ENCODE measurements at places on chromosomes 2 and 18.

DNA sequence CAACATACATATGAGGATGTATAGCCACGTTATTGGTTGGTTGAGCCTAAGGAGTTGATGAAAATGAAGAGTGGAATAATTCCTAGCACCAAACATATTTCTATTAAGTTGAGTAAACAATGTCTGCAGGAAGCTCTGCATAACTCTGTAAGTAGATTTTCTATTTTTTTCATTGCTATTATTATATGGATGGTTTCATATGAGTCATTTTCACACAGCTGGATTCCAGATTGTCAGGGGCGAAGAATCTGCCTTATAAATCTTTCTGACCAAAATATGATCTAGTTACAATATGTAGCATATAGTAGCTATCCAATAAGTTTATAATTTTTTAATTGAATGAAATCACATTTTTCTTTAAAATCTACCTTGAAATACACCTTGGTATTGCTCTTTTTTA lies 468.0 kb upstream of the PKDCC start:
- no peak for DNase-seq

GRCh38 chr2:240513549-240514287 lies 44.1 kb downstream of the ANKMY1 start:
- DNase-seq: peak; percentile 51

- DNase-seq: no peak
Measured at GRCh38 chr2:44324971-44325426, 36.3 kb downstream of the PREPL start.

DNA sequence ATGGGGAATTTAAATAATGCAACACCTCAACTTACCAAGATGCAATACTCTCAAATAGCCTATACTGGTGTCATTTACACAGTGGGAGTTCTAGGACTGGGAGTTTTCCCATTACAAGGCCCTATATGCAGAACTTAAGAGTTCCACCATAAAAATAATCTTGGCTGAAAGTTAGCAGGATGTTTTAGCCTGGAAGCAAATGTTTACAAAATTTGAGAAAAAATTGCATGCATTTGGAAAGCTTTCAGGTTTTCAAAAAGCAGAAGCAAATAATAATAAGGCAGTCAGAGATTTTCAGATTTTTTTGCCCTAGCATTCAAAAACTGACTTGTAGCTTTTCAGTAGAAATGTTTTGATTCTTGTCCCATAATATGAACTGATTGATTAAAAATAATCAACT lies 397.3 kb downstream of the ARHGAP15 start:
- DNase-seq: no peak

DNA sequence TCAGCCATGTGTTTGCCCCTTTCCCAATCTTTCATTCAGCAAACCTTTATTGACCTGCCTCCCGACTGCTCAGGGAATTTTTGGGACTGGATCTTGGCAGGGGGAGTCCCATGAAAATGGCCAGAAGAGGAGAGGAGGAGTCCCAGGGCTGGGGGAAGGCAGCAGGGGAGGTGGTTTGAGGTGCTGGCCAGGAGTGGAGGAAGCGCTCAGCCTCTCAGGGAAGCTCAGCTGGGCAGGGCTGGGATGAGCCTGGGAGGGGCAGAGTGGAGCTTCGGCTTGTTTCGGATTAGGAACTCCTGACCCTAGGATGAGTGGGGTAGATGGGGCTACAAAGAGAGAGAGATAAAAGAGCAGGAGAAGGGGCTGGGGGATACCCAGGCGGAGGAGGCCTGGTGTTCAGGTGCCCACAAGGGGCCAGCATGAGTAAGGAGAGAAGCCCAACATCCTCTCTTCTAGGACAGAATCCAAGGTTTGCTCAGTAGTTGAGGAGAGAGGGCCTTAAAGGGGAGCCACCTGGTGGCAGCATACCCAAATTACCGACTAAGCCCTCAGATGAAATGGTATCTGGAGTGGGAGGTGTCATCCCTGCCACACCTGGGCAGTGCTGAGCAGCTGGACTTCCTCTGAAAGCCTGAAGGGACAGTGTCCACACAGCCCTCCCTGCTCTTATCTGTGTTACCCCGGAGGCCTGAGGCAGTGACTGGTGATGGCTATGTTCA lies 91.1 kb downstream of the INHBB start:
- DNase-seq: peak; percentile 37

- DNase-seq: no peak
Measured at GRCh38 chr2:96239745-96240264, 26.0 kb downstream of the TMEM127 start.

DNA sequence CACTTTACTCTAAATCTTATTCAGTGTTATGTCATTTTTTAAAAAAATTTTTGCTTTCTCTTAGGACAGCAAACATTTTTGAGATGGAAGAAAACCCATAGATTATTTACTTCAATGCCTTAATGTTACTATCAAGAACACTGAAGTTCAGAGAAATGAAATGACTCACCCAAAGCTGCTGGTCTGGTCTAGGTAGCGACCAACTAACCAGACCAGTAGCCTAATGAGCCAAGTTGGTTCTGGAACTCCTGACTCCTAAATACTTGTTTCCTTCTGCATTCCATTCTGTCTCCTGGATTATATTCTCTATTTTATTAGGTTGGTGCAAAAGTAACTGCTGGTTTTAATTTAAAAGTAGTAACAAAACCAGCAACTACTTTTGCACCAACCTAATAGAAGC lies 35.4 kb downstream of the SLC8A1 start:
- no peak for DNase-seq

DNA sequence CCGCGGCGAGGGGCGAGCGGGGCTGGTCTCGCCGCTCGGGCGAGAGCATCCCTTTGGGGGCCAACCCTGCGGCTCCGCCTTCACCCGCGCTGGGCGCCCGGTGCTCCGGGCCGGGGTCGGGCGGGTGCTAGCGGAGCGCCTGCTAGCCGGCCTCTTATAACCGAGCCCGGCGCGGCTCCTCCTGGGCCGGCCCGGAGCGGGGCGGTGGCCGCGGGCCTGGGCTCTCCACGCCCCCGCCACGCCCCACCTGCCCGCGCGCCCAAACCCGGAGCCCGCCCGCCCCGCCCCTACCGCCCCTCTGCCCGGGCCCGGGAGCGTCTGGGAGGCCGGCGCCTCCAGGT lies at the start of gene FOXI3:
TSS of gene FOXI3 (minus strand) at position 129 of the 341 bp plus-strand sequence. CDS start 158 bp downstream, outside the sequence.
- DNase-seq: no peak

DNA sequence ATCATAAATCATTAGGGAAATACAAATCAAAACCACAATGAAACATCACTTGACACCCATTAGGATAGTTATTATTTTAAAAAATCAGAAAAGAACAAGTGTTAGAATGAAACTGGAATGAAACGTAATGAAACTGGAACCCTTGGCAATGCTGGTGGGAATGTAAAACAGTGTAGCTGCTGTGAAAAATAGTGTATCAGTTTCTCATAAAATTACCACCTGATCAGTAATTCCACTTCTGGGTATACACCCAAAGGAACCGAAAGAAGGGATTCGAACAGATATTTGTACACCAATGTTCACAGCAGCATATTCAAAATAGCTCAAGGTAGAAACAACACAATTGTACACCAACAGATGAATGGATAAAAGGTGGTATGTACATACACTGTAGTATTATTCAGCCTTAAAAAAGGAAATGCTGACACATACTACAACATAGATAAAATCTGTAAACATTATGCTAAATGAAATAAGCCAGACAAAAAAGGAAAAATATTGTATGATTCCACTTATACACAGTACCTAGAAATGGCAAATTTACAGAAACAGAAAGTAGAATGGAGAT lies 27.0 kb downstream of the ROCK1 start:
- DNase-seq: no peak

- no peak for DNase-seq
Measured at GRCh38 chr2:233373316-233373715, 19.0 kb downstream of the DGKD start.

GRCh38 chr2:71826826-71827523 lies 320.7 kb downstream of the CYP26B1 start:
- no peak for DNase-seq

GRCh38 chr2:74093426-74093825 lies 54.3 kb downstream of the BOLA3 start:
- no peak for DNase-seq

DNA sequence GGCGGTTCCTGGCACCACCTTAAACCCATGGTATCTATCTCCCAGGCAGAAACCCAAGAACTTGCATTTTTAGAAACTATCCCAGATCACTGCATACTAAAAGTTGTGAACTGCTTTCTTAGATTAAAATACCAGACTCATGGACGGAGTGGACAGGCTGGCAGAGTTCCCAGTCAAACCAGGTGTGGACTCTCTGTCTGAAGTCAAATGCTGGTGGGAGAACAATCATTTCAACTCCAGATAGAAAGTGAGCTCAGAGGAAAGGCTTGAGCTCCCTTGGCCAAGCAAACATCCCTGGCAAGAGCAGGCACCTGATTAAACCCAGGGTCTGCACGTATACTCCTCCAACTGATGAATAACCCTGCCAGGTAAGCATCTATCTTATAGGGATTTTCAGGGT lies 19.5 kb downstream of the NXPH2 start:
- no peak for DNase-seq

- DNase-seq: peak; percentile 92
Measured at GRCh38 chr2:176652300-176653182, 383.3 kb downstream of the MTX2 start.

GRCh38 chr2:173959909-173960308 lies 5.3 kb downstream of the SP3 start:
- no peak for DNase-seq

GRCh38 chr18:31546476-31546875 lies 45.2 kb upstream of the TTR start:
- no peak for DNase-seq

DNA sequence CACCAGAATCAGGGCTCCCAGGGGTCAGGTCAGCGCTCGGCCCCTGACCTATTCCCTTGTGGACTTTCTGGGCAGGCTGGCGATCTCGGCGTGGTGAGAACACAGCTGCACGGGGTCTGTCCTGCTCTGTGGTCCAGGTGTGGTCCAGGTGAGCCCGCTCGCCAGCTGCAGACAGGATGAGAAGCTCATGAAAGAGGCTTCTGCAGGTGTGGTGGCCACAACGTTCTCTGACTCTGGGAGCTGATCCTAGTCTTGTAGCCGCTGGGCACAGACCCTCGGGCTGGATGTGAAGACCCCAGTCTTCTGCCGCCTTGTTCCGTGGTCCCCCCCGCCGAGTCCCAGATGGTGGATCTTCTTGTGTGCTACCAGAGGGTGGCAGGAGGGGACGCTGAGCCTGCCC lies 129.7 kb downstream of the RTP5 start:
- no peak for DNase-seq

DNA sequence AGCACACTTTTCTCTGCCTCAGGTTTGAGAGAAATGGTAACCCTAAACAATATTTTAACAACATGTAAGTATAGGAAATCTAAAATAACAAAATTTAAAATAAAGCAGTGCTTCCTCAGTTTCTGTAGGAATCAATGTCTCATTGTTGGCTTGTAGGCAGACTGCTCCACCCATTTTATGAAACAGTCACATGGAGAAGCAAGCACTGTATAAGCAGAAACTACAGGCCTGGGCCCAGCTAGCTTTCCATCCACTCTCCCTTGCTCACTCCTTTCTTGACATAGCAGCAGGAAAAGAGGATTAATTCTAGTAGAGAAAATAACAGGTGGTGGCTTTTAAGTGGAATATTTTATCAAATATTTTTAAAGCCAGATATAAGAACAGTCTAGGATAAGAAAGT lies 97.2 kb downstream of the PLEKHM3 start:
- no peak for DNase-seq

DNA sequence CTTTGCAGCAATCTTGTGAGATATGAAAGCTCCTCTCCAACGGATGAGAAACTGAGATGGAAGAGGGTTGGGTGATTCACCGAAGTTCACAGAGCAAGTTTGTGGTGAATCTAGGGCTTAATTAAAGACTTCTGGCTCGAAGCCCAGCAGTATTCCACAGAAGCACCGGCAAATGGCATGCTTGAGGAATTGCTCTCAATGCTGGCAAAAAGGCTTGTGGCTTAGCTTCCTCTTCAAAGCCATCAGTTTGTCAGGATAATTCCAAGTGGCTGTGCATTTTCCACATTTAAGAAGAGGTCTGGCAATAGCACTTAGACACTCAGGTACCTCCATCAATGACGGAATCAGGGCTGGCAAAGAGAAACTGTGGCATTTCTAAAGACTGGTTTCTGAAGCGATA lies 98.7 kb upstream of the SLC66A3 start:
- DNase-seq: peak; percentile 28

- DNase-seq: no peak
Measured at GRCh38 chr2:171056307-171056706, 104.4 kb downstream of the TLK1 start.

GRCh38 chr2:43225093-43225787 lies 1.2 kb downstream of the ZFP36L2 start:
- DNase-seq: no peak

DNA sequence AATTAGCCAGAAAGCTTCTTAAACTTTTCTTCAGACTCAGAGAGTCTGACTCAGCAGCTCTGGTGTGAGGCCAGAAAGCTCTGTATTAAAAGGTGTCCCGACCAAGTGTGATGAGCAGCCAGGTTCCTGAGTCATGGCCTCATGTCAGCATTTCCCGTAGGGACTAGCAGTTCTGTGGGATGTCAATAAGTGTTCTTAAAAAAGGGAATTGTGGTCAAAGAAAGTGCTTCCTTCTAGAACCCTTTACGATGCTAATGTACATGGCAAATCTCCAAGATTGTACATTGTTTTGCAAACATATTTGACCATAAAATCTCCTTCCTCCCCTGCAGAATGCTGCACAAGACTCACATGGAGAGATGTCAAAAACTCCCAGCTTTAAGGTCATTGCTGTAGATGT lies 80.1 kb downstream of the PLA2R1 start:
- DNase-seq: no peak

- DNase-seq: no peak
Measured at GRCh38 chr2:72178551-72178950, 30.9 kb upstream of the CYP26B1 start.

DNA sequence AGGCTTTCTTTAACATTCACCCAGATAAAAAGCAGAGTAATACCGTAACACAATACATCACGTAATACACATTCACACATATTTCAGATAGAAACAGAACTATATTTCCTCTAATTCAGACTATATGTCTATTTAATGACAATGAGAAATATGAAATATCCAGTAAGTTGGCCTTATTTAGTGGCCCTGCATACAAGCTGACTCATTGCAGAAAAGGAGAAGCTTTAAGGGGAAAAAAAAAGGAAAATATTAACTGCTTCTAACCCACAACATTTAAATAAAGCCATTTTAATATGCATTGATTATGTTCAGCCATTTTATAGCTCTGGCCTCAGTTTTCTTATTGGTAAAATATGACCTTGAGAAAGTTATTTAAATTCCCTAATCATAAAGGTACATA lies 94.8 kb downstream of the PPP1R1C start:
- DNase-seq: no peak

DNA sequence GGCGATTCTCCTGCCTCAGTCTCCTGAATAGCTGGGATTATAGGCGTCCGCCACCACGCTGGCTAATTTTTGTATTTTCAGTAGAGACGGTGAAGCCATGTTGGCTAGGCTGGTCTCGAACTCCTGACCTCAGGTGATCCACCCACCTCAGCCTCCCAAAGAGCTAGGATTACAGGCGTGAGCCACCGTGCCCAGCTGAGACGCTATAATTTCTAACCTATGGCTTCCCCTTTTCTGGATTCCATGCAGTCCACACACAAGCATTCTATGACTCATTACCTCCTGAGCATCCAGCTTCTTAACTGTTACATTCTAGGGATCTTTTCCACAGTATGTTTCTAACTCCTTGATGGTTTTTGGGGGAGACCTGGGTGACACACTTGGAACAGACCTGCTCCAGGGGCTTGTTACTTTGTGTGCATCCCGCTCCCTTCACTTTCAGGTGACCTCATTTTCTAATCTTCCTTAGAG lies 11.8 kb upstream of the KCMF1 start:
- DNase-seq: no peak

Data from NCI-H1694 treated with DMSO at 0.1 percent for 48 hours (cell line).